ENCODE measurements at places on chromosomes 1 and 21.
A peak's percentile ranks its signal among the peaks of the same experiment; 100 is the strongest.

GRCh38 chr21:36038701-36039497 lies 21.4 kb downstream of the SETD4 start:
- DNase-seq, result no peak

- DNase-seq, result no peak
These were observed 825 bp upstream of the DPH5 start for GRCh38 chr1:101026430-101026788.

GRCh38 chr1:55309786-55310504 lies 94.8 kb upstream of the USP24 start:
- DNase-seq, result no peak

DNA sequence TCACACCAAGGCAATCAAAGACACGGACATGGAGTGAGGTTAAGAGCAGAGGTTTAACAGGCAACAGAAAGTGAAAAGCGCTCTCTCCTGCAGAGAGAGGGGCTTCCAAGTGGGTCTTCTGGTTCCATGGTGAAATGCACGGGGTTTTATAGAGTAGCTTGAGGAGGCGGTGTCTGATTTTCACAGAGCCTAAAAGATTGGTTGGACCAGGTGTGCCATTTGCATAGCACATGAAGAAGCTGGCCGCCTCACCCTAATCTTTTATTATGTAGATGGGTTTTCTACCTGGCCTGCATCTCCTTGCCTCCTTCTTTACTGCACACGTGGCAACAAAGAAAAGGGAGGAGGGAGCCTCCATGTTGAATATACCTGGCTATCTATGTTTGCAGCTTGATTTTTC lies 197.3 kb downstream of the RYR2 start:
- DNase-seq, result no peak

GRCh38 chr21:45974073-45975019 lies 7.2 kb upstream of the COL6A1 start:
- no peak for DNase-seq

- DNase-seq, result no peak
These were observed 28.3 kb downstream of the NCMAP start for GRCh38 chr1:24584171-24584647.

GRCh38 chr1:59766227-59766855 lies 48.4 kb upstream of the HOOK1 start:
- no peak for DNase-seq

DNA sequence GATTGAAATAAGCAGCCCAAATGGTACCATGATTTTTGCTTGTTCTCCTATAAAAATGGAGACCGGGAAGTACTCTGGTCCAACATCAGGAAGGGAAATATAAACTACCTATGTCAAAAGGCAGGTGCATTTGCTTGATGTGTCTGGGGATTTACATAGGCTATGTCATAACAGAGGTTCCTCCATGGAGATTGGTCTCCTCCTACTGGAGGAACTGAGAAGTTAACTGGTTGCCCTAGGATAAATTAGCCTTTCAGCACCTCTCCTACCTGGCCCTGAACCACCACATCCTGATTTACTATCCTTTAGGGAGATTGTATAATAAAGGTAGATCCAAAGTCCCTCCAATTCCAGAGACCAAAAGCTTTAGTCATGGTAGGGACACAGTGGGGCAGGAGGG lies 1109.3 kb upstream of the B3GALT2 start:
- no peak for DNase-seq

GRCh38 chr1:203346060-203346768 lies 4.7 kb downstream of the FMOD start:
- DNase-seq, result no peak

GRCh38 chr1:192609110-192610079 lies 26.6 kb upstream of the RGS13 start:
- peak; percentile 24 for DNase-seq

DNA sequence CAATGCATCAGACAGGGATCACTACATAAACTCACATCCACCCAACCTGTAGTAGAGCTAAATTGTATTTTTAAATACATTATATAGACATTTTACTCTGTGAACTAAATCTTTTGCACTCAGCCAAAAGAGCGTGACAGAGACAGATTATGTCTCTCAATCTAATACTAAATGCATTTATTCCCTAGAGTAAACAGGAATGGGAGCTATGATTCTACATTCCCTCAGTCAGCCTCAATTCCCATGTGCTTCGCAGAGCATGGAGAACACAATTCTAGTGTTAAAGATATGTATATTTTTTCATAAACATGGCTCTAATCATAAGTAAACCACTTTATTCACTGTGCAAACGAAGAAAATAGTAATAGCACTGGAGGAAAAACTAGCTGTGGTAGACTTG lies 16.5 kb downstream of the PIGK start:
- DNase-seq, result no peak

- DNase-seq, result no peak
These were observed 157.2 kb downstream of the SEC16B start for GRCh38 chr1:177812650-177813049.

- DNase-seq, result no peak
These were observed 22.7 kb downstream of the WDTC1 start for GRCh38 chr1:27257155-27257554.

DNA sequence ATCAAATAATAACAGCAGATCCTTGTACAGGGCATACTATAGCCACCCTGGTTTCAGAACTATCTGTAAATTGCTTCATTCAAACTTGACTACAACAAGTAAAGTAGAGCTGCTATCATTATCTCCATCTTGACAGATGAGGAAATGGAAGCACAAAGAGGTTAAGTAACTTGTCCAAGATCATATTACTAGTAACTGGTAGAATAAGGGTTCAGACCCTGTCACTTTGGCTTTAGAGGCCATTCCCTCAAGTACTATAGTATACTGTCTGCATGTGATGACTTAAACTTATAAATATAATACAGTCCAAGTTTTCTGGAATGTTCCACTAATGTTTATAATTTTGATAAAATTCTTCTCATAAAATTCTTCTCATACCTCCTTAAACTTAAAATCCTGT lies 24.8 kb downstream of the PGM1 start:
- no peak for DNase-seq

GRCh38 chr1:41842993-41843755 lies 75.5 kb downstream of the HIVEP3 start:
- no peak for DNase-seq

- no peak for DNase-seq
These were observed 136.5 kb downstream of the FGGY start for GRCh38 chr1:59433440-59433813.

DNA sequence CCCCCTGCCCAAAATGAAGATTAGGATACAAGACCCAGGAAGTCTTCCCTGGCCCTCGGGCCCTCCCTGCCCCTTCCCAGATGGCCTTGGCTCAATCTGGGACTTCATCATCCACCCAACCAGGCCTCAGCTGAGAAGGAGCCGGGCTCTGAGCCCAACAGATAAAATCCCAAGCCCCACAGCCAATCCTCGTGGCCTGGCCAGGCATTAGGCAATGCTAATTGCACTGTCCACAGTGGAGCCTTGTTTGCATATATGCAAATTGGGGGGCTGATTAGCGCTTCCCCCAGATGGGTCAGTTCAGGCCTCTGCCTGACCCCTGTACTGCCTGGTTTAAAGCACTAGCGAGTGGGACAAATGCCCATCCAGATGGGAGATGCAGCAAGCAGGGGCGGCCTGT lies 34.9 kb downstream of the IGSF21 start:
- DNase-seq, result no peak

DNA sequence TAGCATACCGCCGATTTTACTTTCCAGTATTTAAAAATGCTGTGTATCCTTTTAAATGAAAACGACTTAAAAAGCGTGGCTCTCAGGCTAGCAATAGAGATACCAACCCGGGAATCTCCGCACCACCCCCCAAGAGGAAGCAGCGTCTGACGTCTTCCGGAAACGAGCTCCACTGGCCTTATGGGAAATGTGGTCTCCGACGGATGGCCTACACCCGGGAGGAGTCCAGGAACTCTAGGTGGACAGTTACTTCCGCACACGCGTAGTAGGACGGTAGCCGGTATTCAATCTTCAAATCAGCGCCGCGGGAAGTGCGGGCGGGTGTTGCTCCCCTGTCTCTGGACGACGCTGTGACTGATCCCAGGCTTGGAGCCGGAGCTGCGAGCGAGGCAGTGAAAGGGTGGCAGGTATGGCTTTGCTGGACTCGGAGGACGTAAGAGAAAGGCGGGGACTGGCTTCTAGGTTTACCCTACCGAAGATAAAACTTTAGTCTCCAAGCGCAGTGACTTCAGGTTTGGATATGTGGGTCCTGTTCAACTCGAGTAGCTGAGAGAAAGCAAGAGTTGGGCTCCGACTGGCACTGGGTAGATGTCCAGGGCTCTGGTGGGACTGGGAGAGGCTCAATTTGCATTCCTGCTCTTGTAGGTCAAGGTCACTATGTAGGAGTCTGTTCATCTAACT lies at the start of gene ZNF684:
ZNF684 (plus strand) TSS at position 257 of the 681 bp plus-strand sequence. CDS start 1,530 bp downstream, outside the sequence.
- DNase-seq, result peak; percentile 66

DNA sequence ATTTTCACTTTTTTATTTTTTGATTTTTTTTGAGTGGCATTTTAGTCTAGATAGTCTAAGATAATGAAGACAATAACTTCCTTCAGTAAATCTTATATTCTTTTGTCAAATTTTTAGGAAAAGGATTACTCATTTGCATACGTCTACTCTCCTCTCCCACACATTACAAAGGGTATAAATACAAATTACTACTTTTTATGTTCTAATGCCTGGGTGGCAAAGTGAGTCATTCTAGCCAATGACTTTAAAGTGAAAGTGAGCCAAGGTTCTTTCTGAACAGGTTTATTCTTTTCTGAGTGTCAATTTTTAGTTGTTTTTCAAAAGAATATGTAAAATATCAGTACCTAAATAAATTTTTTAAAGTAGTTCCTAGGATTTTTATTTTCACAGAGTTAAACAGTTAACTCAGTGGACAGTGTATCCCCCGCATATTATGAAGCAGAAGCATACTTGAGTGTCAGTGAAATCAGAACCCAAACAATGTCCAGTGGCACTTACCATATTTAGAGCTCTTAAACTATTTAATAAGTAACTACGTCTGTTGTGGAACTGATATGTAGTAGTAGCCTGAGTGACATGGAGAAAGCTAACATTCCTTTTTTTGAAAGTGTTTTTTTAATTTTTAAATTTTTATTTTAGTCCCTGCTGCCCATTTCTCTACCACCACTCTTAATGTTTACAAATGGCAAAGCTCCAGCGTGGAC lies 141.7 kb downstream of the PHTF1 start:
- no peak for DNase-seq
